ENCODE measurements at places on chromosomes 11 and 22.

- DNase-seq, result no peak
Observed at GRCh38 chr11:74559110-74559933, 33.1 kb upstream of the POLD3 start.

- no peak for DNase-seq
Observed at GRCh38 chr11:130146796-130147195, 12.8 kb upstream of the ST14 start.

GRCh38 chr22:38338772-38339379 is 21.6 kb upstream of the CSNK1E start:
- no peak for DNase-seq

- DNase-seq, result no peak
Observed at GRCh38 chr11:121895919-121896318, 220.1 kb downstream of the BLID start.

DNA sequence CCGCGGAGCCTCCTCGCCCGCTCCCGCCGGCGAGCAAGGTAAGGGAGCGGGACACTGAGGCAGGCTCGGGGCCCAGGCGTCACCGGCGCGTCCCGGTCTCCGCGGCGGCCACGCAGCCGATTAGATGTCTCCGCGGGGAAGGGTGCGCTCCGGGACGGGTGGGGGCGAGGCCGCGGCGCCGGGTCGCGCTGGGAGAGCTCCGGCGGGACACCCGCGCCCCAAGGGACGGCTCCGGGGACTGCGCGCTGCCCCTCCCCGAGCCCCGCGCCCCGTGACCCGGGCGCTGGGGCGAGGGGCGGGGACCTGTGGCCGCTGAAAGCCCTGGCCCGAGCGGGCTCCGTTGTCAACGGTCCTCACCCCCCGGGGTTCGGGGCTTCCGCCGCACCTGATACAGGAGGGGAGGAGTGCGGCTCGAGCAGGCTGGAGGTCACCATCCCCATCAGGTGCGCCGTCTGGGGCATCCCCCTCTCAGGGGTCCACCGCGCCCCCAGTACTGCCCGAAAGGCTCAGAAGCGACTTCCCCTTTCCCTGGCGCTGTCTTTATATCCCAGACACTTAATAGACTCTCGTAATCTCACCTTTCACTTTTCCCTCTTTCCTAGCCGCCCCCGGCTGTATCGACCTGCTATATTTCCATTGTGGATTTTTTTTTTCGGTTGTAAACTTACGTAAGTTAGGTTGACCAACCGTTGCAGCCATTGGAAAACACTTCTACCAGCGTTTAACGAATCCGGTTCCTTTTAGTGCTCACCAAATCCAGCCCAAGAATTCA is 573 bp downstream of the PPFIA1 start:
- no peak for DNase-seq
